Stimulated activated CD4-positive, alpha-beta T cell treated with anti-CD3 and anti-CD28 coated beads, TNF-alpha, amount 100 ng/mL, for 1 hour (primary cell): ENCODE measurements at places on chromosomes 5 and 9.
A peak's percentile ranks its signal among the peaks of the same experiment; 100 is the strongest.

- DNase-seq: no peak
Measured at GRCh38 chr5:135167634-135168033, 133.6 kb upstream of the PITX1 start.

DNA sequence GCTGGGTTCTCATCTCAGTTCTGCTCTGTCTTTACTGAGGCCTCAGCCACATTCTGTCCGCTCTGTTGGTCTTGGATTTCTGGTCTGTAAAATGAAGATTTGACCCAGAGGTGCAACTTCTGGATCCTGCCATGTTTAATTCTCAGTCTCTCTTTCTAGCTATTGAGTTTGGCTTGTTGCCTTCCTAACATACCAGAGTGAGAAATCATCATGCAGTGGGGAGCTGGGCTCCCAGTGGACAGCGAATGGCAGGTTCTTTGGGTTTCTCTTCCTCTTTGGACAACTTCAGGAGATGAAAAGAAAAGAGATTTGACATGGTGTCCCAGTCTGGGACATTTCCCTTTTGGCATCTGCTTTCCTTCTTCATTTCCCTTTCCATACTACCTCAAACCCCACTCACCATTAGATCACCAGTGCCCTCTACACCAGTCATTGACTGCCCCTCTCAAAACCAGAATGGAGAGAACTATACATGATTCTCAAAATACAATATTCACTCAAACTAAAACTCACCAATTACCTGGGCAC lies 334.7 kb downstream of the ACTL7B start:
- DNase-seq: no peak

- no peak for DNase-seq
Measured at GRCh38 chr9:111020594-111020993, 17.7 kb downstream of the LPAR1 start.

- no peak for DNase-seq
Measured at GRCh38 chr9:15403155-15403554, 19.5 kb upstream of the SNAPC3 start.

DNA sequence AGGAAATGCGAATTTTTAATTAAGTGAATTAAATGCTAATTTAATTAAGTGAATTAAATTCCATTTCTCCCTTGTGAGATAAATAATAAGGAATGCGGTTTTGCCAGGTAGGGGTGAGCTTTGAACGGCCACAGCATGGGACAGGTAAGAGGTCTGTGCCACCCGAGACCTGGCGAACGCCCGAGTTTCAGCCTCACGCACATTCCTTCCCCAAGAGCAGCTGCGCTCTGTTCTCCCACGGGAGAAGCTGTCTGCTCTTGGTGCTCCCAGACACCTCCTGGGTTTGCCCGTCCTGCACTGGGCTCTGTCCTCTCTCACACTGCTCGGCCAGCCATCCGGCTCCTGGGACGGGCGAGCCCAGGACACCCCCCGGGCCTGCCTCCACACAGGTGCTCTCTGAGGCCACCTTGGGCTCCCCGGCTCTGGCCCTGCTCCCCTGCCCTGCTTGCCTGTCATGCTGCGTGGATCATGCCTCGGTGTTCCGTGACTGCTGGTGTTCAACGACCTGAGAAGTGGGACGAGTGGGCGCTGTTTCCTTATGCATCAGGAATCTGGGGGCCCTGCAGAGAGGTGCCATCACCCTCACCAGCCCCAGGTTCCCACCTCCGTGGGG lies 13.7 kb upstream of the CAMSAP1 start:
- DNase-seq: no peak

DNA sequence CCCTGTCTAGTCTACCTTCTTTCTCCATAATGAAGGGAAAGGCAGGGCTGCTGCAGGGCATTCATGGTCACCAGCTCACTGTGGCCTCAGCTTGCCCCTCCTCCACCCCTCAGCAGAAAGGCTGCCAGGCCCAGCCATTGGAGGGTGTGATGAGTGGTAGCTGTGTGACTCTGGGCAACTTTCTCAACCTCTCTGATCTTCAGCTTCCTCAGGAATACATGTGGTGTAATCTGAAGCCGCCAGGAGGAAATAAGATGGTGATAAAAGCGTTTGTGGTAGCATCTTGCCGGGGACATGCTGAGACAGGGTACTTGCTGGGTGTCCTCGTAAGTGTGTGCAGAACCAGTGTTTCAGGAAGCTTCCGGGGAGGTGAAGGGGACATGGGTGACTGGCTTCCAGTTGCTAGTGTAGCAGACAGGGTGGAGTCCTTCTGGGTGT lies 9.8 kb downstream of the CXCL14 start:
- no peak for DNase-seq

DNA sequence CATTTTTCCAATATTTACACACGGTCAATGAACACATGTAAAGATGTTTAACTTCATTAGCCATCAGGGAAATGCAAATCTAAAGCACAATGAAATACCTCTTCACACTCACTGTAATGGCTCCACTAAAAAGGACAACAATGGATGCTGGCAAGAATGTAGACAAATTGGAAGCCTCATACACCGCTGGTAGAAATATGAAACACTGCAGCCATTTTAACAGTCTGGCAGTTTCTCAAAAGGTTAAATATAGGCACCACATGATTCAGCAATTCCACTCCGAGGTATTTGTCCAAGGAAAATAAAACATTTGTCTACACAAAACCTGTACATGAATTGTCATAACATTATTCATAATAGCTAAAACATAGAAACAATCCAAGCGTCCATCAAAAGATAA lies 20.0 kb downstream of the RNF145 start:
- DNase-seq: no peak

GRCh38 chr5:176596689-176597416 lies 13.1 kb downstream of the GPRIN1 start:
- peak; percentile 56 for DNase-seq

GRCh38 chr5:162664846-162665245 lies 597.3 kb downstream of the GABRG2 start:
- no peak for DNase-seq

- no peak for DNase-seq
Measured at GRCh38 chr5:181217803-181218062, 5.3 kb upstream of the TRIM41 start.

GRCh38 chr5:163912046-163912445 lies 406.6 kb downstream of the MAT2B start:
- no peak for DNase-seq

DNA sequence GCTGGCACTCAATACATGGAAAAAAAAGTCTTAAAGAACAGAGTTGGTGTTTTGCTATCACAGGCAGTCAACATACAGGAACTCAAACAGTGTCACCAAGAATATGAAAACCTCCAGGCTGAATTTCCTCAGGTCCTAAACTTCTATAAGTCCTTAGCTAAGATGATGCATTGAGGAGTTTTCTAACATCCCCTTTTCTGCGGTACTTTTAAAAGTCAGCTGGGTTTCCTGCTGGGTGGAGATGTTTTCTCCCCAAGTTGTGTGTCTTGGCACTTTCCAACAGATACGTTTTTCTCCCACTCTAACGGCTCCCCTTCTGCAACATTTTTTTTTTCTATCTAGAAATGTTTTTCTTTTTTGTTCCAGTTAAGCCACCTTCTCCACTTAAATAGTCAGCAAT lies 244.8 kb upstream of the HAPLN1 start:
- no peak for DNase-seq

DNA sequence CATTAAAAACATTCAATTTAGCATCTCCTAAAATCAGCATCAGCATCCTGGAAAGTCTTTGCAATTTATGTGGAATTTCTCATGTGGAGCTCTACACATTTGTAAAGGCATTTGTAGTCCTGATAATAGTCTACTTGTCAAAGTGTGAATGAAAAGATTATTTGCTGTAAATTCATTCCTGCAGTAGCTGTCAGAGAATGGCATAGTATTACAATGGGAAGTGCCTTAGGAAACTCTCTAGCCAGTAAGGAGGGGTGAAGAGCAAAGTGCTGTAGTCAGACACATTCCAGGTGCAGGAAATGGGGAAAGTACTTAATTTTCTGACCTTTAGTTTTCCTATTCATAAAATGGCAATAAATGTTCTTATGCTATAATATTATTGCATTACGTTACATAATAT lies 627.9 kb downstream of the KCTD16 start:
- DNase-seq: no peak

DNA sequence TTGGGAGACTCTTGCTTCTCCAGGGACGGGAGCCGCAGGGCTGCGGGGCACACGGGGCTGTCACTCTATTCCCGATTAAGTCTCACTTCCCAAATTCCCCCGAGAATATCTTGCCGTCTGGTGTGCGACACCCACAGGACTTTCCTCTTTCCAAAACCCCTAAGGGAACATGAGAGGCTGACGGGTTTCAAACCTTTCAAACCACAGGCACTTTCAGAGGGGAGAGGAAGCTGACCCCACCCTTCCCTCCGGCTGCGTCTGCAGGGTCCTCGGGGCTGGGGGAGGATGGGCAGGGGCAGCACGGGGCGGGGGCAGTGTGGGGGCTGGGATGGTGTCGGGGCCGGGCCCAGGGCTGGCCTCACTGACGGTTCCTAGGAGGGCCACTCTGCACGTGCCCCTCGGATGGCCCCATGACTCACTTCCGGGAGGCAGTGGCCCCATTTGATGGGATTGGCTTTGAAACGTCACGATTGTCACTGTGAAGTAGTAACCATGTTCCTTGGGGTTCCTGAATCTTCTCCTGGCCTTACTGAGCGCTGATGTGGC lies 38.2 kb downstream of the SLC9A3 start:
- DNase-seq: no peak

DNA sequence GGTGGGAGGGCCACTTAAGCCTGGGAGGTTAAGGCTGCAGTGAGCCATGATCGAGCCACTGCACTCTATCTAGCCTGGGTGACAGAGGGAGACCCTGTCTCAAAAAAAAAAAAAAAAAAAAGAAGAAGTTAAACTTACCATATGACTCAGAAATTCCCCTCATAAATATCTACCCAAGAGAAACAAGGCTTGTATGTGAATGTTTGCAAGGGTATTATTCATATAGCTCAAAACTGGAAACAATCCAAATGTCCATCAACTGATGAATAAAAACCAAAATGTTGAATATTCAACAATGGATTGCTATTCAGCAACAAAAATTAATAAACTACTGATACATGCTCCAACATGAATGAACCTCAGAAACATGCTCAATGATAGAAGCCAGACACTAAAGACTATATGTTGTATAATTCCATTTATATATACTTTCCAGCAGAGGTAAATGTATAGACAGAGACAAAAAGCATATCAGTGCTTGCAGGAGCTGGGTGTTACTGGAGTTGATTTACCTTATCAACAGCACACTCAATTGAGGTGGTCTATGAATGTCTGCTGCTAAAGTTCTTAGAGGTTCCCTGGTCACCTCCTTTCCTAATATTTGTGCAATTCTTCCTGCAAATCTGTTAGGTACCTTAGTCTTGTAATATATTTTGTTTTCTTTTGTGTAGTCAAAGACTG lies 5.3 kb upstream of the SREK1 start:
- no peak for DNase-seq

GRCh38 chr9:21081451-21081850 lies 3.7 kb upstream of the IFNB1 start:
- no peak for DNase-seq

DNA sequence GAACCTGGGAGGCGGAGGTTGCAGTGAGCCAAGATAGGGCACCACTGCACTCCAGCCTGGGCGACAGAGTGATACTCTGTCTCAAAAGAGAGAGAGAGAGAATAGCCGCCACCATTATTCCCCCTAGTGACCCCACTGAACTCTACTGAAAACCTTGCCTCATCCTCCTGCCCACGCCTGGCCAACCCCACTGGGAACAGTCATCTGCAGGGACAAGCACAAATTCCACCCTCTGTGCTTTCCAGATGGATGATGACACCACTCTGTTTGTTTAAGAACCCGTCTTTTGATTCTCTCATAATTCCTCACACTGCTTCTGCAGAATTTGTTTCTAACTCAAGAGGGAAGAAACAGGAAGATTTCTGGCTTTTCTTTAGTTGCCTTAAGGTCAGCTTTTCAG lies 12.2 kb downstream of the BHMT2 start:
- no peak for DNase-seq

- no peak for DNase-seq
Measured at GRCh38 chr5:177427919-177428573, 1.6 kb downstream of the GRK6 start.

GRCh38 chr9:135240222-135240621 lies 152.8 kb downstream of the OLFM1 start:
- DNase-seq: no peak

DNA sequence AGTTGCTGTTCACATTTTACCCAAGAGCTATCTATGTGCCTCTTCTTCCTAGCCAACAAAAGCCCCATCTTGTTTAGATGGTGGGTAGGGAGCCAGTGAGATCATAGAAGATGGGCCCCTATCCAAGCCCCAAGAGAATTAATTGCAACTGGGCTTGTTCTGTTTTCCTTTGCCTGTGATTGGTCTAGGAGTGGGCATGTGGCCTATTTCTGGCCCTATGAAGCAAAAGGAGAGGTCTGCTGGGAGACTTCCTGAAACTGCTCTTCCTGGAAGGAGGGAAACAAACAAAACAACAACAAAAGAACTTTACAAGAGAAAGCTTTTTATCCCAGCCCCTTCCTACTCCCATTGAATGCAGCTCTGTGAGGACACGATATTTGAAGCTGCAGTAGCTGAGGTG lies 32.5 kb upstream of the ALDOB start:
- DNase-seq: no peak

DNA sequence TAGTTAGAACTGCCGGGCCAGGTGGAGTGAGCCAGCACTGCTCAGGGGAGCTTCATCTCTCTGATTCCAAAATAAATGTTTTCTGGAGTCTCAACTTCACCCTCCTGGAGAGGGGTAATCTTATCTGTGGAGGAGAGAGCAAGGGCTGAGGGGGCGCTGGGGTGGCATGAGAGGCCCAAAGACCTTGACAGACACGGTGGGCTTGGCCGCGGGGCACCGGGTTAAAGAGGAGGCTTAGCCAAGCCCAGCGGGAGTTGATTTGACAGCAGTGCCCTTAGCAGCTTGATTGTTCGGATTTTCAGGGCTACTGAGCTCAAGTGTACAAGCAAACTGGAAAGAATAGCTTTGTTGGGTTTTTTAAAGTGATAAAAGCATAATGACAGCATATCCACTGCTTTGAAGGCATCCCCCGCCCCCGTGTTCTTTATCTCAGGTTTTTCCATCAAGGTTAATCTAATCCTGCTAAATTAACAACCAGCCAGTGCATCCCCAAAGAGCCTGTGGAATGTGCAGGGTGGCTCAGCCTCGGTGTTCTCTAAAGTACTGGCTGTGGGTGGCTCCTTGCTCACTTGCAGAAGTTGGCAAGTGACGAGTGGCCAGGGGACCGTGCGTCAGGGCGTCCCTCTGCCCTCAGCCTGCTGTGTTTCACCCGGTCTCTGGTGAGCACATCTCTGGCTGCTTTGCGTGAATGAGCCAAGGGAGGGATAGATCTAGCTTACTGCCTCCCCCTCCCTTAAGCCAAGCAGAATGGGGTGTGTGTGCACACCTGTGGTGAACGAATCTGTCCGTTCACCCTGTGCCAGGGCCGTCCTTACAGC lies 5.5 kb downstream of the QRFP start:
- no peak for DNase-seq
